ENCODE measurements at places on chromosomes 13 and 19.
A peak's percentile ranks its signal among the peaks of the same experiment; 100 is the strongest.

GRCh38 chr13:98509271-98510155 is 67.4 kb downstream of the STK24 start:
- no peak for DNase-seq

- DNase-seq: no peak
These were observed 1183.3 kb downstream of the SLITRK1 start for GRCh38 chr13:82698941-82699340.

DNA sequence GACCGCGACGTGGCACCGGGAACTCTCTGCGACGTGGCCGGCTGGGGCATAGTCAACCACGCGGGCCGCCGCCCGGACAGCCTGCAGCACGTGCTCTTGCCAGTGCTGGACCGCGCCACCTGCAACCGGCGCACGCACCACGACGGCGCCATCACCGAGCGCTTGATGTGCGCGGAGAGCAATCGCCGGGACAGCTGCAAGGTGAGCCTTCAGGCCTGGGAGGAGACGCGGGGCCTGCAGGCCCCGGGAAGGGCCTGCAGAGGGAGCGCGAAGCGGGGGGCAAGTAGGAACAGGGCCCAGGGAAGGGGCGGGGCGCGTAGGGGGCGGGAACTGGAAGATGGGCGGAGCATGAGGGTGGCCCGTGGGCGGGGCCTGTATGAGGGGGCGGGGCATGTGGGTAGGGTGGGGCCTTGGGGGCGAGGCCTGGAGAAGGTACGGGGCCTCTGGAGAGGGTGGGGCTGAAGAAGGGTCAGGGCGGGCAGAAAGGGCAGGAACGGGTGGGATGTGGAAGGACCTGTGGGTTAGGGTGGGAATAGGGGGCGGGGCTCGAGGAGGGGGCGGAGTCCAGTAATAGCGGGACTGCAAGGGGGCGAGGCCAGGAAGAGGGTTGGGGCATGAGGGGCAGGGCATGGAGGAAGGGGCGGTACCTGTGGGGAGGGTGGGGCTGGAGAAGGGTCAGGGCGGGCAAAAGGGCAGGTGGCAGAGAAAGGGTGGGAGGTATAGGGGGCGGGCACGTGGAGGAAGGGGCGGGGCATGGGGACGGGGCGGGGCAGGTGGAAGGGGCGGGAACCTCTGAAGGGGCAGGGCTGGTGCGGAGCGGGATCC is 2.5 kb downstream of the CFD start:
- DNase-seq: no peak

DNA sequence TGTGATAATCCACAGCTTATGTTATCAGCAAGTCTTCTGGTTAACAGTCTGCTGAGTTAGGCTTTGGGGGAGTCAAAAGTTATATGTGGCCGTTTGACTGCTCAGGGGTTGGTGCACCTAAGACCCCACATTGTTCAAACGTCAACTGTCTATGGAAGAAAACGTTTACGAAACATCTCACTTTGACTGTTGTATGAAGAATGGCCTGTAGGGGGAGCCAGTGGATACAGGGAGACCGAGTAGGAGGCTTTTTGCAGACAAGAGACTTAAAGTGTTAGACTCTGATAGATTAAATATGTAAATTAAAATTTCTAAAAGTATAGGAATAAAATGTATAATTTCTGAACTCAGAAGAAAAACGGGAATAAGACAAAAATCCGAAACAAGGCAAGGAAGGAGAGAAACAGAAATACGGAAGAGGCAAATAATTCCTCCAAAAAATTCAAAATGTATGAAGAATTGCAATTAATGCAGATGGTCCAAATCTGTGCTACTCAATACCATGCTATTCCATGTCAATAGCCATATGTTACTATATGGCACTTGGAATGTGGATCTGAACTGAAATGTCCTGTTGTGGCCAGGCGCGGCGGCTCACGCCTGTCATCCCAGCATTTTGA is 37.8 kb downstream of the TNFSF14 start:
- no peak for DNase-seq

DNA sequence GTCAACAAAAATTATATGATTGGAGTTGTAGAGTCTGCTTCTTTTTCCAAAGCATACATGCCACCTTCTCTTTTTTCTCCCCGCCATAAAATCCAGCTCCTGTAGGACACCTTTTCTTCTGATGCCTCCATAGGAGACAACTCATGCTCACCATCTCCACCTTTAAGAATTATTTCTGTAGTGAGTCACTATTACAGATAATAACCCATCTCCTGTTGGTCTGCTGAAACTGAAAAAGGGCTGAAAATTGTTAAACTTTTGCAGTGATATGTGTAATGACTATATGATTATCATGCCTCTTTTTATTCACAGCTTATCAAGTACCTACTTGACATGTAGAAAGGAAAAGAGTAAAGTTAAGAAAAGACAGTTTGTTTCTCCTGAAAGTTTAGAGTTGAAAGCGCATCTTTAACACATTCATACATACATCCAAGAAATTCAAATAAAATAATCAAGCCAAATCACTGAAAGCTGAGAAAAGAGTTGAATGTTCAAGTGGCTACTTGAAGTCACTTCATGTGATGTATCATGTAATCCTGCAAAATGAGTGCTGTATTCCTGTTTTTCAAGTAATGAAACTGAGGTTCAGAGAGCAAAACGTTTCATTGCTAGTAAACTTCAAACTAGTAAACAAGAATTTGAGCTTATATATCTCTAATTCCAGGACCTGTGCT is 35.5 kb upstream of the LPAR6 start:
- no peak for DNase-seq

- no peak for DNase-seq
These were observed 19.5 kb upstream of the IFT88 start for GRCh38 chr13:20547479-20547908.

DNA sequence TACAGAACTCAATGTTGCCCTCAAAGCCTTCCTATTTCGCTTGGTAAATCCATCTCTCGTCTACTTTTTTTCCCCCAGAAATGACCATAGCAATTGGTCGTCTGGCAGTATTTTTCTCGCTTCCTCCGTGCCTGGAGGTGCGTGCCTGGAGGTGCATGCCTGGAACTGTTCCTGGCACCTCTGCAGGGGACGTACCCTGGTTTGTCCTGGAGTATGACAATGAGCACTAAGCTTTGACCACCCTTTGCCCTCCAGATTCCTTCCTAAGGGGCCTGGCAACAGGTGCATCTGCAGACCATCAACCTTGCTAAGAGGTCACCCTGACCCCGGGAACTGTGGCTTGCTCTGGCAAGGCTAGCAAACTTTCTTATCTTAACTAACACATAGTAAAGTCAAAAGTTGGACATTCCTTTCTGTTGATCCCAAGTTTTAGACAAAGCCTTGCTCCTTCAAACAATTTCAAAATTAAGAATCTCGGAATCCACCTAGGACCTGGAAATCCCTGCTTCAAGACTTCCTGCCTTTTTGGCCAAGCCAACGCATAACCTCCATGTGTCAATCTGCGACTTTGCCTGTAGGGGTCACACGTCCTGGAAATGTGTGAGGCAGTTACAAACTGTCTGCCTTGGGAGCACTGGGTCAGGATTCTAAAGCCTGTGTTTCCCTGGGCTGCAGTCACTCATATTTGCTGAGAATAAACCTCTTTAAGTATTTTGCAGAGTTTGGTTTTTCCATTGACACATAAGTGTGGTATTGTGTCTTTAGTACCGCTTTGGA is 28.8 kb upstream of the TUBGCP3 start:
- peak; percentile 10 for DNase-seq

DNA sequence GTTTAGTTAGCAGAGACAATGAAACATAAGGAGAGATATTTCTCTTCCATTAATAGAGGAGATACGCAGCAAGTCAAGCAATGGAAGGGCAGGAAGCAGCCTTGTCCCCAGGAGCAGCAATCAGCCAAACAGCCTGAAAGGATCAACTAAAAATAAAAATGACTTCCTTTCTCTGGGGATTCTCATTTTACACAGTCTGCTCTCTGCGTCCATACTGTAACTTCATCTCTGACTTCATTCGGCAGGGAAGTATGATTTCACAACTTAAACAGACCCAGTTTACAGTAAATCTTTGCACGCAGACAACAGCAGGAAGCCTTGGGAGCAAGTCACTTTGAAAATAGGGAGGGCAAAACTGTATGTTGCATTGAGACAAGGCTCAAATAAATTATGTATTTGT is 826.7 kb downstream of the DIAPH3 start:
- no peak for DNase-seq

- no peak for DNase-seq
These were observed 8.7 kb downstream of the NCLN start for GRCh38 chr19:3194106-3195087.

- DNase-seq: no peak
These were observed 1.4 kb upstream of the PRKD2 start for GRCh38 chr19:46718157-46718933.

DNA sequence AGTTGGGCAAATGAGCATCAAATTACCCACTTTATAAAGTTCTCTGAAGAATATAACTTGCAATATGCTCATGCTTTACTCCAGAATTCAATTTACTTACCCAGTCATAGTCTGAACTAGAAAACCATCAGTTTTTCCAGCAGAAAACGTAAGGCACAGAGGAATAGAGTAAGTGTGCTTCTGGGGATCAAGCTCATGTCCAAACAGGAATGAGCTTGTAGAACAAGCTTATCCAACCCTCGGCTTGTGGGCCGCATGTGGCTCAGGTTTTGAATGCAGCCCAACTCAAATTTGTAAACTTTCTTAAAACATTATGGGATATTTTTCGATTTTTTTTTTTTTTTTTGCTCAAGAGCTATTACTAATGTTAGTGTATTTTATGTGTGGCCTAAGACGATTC is 308.5 kb upstream of the KLF12 start:
- DNase-seq: no peak

GRCh38 chr19:55525289-55526101 is 11.4 kb downstream of the SBK2 start:
- DNase-seq: no peak

DNA sequence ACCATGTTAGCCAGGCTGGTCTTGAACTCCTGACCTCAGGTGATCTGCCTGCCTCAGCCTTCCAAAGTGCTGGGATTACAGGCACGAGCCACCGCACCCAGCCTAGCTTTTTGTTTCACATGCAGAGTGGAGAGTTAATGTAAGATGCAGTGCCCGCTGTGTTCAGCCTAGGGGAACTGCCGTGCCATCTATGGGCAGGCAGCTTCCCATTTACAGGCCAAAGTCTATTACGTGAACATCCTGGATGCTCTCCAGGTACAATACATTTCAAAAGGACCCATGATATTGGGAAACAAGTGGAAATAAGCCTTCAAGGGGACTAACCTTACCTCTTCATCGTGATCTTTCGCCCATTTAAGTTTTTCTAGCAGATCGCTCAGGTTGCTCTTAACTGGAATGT is 10.1 kb downstream of the POGLUT2 start:
- DNase-seq: no peak

DNA sequence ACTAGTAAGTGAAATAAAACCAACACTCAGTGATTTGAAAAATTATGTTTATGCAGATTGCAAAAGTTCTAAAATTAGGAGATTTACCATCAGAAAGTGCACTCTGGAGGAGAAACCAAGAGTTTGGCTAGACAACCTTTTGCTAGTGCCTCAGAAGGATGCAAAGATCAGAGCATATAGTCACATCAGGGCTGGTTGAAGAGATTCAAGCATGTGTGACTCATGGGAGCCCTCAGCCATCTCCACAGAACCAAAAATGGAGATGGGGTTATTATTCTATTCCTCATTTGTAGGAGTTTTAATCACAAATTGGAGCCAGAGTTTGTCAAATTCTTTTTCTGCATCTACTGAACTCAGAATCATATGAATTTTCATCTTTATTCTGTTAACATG is 32.9 kb upstream of the OXGR1 start:
- DNase-seq: no peak

- DNase-seq: no peak
These were observed 6.0 kb downstream of the KANK2 start for GRCh38 chr19:11191273-11191755.

DNA sequence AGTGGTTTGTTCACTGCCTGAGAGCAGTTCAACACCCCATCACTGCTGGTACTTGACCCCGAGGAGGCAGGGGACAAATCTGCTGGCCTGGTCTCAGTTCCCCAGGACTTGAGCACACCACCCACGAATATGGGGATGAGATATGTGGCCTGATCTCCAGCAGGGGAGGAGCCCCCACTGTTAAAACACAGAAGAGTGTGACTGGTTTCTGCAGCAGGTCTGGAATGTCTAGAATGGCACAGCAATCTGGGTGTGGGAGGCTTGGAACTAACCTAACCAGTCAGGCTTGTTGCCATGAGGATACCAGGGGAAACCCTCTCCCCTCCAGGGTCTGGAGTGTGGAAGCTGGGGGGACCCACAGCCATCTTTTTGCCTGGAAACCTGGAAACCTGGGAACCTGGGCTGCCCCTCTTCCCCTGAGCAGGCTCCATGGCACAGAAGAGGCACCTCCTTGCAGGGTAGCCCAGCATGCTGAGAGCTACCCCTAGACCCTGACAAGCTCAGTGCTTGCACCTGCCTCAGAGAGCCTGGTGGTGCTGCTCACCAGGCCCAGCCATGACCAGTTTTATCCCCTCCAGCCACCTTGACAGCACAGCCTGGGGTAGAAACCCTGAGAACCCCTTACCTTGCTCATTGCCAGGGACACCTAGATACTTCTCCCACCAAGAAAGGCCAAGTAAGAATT is 273.8 kb downstream of the LIG4 start:
- DNase-seq: no peak

- DNase-seq: no peak
These were observed 428.5 kb upstream of the NBEA start for GRCh38 chr13:34513526-34513925.

DNA sequence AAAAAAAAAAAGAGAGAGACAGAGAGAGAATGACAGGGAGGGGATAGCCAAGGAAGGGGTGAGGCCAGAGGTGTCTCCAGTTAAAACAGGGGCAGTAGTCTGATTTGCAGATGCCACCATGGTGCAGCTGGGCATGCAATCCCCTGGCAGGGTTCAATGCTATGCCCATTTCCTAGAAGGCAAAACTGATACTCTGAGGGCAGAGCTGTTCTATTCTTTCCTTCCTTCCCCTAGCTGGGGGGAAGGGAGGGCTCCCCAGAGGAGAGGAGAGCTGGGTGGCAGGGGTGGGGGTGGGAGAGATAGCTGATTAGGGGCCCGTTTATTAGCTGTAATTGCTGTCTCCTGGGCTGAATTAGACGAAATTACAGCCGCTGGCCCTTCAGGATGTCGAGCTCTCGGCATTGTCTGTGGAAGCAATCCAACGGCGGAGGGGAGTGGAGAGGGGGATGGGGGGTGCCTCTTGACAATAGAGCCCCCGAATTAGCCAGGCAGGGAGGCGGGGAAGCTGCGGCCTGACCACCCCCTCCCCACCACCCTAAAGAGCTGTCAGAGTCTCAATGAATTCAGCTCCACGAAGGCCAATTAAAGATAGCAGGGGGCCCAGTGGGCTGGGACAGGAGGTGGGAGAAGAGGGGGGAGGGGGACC is 14.4 kb upstream of the DPP9 start:
- no peak for DNase-seq

- DNase-seq: no peak
These were observed 6.3 kb downstream of the IL17D start for GRCh38 chr13:20709782-20710181.

- DNase-seq: no peak
These were observed 9.4 kb downstream of the LCP1 start for GRCh38 chr13:46172531-46172991.

GRCh38 chr19:44609219-44609618 is 4.1 kb upstream of the IGSF23 start:
- DNase-seq: no peak

- DNase-seq: no peak
These were observed 577.3 kb downstream of the LMO7 start for GRCh38 chr13:76213423-76213904.
